ENCODE measurements at places on chromosomes 12 and 14.

DNA sequence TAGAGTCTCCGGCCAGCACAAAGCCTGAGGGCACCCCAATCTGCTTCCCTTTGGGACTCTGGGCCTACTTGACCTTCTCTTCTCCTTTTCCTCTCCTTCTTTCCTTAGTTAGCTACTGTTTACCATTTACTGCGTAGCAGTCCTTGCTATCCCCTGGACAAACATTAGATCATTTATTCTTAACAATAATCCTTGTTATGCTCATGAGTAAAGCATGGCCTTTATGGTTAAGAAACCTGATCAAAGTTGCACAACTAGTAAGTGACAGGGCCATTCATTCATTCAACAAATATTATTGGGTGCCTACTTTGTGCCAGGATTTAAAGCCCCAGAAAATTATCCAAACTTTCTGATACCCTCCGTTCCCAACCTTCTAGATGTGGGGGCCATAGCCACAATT lies 3.2 kb upstream of the HDAC7 start:
- DNase-seq = no peak

DNA sequence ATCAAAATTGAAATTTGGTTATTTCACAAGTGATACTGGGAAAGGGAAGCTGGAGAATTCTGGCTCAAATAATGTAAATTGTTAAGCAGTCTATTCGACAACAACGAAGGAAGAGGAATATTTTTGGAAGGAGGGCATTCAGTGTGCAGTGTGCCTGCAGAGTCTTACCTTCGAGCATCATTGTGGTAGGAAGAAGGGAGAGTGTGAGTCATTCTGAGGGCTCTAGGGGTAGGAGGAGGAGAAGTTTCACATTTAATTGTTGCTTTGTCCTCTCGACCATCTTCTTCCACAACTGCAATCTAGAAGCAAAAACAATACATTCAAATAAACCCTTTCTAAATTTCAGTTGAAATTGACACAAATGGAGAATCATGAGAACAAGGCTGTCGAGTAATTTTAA lies 263.0 kb downstream of the ACSS3 start:
- no peak for DNase-seq

DNA sequence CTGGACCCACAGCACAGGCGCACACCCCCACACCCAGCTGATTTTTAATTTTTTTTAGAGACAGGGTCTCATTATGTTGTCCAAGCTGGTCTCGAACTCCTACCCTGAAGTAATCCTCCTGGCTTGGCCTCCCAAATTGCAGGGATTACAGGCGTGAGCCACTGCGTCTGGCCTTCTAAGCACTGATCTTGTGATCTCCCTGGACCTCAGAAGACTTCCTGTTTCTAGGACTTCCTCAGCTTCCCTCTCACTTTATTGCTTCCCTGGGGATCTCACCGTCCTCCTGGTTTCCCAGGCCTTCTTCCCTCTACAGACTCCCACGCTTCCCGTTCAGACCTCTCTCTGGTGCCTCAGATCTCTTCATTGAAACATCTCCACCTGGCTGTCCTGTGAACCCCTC lies 13.8 kb downstream of the ZNF839 start:
- DNase-seq = no peak

DNA sequence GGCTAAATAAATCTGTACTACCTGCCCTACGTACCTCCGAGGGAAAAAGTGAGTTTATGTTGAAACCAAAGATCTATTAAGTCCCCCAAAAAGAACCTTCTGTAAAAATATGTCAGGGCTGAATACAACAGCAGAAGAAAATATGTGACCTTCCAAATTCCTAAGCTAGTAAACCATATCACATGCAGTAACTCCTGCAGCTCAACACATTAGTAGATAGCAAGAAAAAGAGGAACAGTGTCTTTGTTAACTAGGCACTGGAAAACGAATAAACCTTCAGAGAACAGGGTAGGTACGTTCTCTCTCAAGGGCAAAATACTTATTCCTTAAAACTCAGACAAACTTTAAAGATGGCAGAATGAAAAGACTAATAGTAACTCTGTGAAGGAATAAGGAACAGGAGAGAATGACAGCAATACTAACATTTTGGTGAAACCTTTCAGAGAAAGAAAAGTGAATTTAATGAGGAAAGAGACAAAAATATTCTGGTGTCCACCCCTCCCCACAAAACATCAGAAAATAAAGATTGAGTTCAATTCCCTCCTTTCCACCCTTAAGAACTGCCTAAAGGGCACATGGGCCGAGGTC lies 18.0 kb downstream of the CBX5 start:
- DNase-seq = no peak

DNA sequence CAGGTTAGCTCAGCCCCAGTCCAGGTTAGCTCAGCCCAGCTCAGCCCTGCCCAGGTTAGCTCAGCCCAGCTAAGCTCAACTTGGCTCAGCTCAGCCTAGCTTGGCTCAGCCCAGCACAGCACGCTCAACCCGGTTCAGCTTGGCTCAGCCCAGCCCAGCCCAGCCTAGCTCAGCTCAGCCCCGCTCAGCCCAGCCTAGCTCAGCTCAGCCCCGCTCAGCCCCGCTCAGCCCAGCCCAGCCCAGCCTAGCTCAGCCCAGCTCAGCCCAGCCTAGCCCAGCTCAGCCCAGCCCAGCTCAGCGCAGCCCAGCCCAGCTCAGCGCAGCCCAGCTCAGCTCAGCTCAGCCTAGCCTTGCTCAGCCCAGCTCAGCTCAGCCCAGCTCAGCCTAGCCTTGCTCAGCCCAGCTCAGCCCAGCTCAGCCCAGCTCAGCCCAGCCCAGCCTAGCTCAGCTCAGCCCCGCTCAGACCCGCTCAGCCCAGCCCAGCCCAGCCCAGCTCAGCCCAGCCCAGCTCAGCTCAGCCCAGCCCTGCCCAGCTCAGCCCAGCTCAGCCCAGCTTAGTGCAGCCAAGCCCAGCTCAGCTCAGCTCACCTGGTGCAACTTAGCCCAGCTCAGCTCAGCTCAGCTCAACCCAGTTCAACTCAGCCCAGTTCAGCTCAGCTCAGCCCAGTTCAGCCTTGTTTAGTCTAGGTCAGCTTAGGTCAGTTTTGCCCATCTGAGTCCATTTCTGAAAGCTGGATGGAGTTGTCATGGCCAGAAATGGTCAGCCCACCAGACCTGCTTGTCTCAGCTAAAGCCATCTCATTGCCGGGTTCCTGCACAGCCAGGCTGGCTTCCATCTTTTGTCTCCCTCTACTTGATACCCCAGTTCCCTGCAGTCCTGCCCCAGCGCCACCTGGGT lies 333.6 kb downstream of the TMEM121 start:
- DNase-seq = no peak

DNA sequence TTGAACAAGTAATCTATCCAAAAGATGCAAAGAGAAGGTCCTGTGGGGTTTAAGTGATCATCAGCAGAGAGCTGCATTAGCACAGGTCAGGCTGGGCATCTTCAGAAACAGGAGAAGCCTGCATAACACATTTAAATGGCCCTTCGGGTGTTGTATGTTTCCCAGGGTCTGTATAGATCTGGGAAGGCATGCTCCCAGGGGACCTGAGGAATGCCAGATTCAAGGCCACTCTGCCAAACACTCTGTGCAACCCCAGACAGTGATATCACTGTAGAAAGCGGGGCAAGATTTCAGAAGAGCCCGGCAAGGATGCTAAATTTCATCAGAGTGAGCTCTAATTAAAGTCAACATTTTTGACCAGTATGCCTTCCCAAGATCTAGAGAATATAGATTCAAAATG lies 92.9 kb downstream of the ARMH4 start:
- no peak for DNase-seq

DNA sequence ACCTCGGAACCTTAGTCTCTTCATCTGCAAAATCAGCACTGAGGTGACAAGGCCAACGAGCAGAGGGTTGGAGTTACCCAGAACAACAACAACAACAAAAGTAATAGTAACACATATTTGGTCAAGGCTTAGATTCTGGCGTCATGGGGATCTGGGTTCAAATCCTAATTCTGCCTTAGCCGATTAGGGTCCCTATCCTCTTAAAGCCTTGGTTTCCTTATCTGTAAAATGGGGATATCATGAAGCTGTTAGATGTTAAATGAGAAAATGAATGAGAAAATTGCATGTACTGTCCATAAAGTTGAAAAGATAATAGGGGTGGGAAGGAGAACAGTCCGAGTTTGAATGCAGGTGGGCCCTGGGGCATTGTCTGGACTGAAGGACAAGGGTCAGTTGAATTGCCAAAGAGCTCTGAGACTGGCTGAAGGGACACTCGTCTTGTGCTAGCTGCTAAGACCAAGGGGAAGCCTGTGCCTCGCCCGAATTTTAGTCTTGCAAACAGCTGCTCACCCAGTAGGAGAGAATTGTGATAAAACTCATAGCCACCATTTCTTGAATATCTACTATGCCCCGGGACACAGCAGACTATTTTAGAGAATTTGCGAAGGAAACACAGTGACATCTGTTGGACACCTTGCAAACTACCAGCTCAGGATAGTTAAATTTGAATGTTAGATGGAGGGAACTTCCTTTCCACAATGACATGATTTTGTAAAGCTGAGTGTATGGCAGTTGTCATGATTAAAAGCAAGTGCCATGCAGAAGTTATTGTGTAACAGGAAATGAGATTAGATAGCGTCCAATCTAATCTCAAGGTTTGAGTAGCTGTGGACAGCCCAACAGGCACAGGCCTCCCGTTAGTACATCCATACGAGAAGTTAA lies 6.8 kb upstream of the HNF1A start:
- no peak for DNase-seq

- no peak for DNase-seq
Measured at GRCh38 chr12:58414398-58414871, 473.1 kb downstream of the ATP23 start.

GRCh38 chr14:42174357-42174756 lies 567.7 kb downstream of the LRFN5 start:
- DNase-seq = no peak

DNA sequence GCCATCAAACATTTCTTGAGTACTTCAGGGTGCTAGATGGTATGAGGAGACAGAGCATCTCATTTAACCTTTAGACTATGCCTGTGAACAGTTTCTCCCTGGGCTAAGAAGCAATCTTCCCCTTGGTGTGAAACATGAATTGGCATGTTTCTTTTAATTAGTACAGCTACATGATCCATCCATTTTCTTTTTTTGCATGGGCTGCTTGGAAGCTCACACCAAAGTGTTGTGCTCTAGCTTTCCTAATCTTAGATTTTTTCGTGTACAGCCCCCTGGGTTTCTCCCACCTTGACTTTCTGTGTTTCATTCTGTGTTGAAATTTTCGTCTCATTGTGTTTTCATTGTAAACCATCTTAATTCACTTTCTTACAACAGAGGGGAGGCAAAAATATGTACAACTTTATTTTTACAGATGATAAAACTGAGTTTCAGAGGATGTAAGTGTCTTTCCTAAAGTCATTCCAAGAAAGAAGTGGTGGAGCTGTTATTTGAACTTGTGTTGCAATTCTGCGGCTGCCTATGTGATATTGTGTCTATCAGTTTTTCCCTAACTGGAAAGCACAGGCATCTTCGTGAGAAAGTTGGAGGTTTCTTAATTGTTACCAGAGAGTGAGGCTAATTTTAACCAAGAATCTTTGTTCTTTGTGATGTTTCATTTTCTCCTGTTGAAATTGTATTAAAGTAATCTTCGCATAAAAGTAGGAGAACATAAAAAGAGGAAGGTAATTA lies 64.5 kb downstream of the DAAM1 start:
- DNase-seq = no peak

- DNase-seq = no peak
Measured at GRCh38 chr14:55979096-55979495, 139.1 kb upstream of the PELI2 start.

DNA sequence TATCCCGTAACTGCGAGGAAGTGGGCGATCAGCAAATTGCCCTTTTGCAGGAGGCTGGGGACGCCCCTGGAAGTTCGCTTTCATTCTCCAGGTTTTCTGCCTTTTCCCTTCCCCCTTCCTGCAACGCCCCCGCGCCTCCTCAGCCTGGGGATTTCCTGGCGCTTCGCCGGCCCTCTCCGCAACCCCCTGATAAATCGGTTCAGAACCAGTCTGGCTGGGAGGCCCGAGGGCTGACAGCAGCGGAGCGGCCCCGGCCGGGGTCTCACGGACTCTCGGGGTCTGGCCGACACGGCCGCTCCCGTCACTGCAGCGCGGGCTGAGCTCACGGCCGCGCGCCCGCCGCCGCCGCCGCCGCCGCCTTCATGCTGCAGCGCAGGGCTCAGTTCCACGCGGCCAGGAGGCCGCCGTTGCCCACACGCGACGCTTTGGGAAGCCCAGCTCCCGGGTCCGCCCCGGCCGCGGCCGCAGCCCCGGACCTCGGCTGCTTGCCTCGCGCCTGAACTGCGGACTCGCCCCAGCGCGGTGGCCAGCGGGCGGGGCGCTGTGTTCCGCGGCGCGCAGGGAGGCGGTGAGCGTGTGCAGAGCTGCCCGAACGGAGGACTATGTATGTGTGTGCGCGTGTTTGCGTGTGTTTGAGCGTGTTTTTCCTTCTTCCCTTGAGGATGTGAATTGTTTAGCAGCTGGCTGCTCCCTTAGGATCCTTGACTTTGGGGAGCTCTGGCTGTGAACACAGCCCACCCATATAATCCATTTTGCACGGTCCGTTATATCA lies at the start of gene LRFN5:
Gene LRFN5, plus strand, starts transcription at position 345 of the 772 bp plus-strand sequence.
- no peak for DNase-seq

DNA sequence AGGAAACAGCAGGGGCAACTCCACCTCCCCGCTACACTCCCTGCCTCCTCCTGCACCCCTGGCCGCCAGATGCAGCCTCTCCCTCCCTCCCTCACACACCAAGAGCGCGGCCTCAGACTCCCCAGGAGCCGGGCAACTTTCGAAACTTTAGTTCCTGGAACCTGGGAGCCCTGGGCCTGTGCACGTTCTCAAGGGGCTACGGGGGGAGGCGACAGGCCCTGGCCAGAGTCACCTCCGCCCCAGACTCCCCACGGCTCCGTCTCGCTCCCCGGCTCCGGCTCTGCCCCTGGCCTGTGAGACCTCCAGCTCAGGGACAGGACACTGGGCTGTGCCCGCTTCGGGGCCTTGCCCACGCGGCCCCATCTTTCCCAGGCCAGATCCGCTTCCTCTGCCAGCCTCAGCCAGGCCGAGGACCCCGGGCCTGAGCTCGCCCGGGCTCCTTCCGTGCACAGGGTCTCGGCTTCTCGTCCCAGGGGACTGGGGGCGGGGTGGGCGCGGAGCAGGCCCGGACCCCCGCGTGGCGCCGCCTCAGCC lies 5.5 kb downstream of the AMN start:
- DNase-seq = no peak

DNA sequence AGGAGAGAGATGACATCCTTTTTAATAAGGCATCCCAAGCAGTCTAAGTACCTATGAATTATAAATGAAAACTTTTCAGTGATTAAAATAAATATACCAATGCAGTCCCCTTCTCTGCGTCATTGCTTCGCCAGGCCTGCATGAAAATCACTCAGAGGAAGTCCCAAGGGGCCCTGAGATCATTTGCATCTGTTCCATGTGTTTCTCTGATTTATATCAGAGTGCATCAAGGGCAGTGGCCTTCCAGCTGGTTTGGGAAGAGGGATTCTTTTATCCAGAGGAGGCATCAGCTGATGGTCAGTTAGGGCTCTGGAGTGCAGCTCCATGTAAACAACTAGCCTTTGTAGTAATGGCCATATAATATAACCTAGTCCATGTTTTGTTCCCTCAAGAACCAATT lies 210.1 kb downstream of the RGS6 start:
- no peak for DNase-seq

Measured in stimulated activated CD8-positive, alpha-beta memory T cell treated with anti-CD3 and anti-CD28 coated beads, Interleukin-7, amount 100 ng/mL, for 4 hours (primary cell).